ENCODE measurements at places on chromosomes 12 and 14.

DNA sequence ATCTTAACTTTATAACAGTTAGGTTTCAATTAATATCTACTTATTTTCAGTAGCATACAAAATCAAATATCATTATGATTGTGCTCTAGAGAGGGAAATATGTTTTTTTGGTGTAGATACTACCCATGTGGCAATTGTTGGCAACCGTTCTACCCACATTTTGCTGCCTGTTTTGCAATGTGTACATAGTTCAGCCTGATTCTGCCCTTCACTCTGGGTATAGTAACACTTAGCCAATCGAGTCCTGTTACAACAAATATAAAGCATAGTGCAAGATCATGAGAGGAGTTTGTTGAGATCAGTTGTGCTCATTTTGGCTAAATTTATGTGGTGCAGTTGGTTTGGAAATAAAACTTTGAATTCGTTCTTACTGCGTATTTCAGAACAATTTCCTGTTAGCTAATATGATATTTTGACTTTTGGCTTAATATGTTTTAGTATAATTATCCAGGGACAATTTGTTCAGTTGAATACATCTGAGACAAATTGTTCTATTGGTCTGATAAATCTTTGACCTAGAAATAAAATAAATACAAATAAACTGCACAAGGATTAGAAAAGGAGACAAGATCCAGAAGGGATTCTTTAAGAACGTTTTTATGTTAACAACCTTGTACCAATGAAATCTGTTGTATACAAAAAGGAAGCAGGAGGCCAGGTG, 76.9 kb downstream of the ATF7IP start:
- DNase-seq, result no peak

DNA sequence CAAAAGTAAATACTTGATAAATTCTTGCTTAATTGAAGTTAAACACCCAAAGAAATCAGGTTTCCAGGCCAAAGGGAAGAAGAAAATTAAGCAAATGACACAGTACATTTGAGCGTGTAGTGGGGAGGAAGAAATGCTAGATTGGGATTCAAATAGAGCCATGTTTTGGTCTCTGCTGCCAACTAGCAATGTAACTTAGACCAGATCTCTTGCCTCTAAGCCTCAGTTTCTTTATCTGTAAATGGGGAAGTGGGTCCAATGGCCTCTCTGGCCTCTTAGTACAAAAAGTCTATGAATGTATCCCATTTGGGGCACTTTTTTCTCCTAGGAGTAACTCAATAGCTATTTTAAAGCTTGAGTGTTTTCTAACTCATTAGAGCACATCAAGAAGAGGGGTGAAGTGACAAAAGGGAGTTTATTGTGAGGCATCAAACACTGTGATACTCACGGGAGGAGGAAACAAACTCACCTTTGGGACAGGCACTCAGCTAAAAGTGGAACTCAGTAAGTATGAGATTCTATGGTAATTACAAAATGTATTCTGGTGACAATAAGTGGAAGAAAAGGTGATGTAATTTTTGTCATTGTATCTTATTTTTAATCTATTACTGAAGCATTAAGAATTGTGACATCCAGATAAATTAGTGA, 55.8 kb downstream of the DAD1 start:
- DNase-seq, result no peak

DNA sequence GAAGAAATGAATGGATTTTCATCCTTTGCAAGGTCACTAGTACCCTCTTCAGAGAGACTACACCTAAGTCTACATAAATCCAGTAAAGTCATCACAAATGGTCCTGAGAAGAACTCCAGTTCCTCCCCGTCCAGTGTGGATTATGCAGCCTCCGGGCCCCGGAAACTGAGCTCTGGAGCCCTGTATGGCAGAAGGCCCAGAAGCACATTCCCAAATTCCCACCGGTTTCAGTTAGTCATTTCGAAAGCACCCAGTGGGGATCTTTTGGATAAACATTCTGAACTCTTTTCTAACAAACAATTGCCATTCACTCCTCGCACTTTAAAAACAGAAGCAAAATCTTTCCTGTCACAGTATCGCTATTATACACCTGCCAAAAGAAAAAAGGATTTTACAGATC, 40.8 kb downstream of the SPATA7 start:
- peak; percentile 5 for DNase-seq

DNA sequence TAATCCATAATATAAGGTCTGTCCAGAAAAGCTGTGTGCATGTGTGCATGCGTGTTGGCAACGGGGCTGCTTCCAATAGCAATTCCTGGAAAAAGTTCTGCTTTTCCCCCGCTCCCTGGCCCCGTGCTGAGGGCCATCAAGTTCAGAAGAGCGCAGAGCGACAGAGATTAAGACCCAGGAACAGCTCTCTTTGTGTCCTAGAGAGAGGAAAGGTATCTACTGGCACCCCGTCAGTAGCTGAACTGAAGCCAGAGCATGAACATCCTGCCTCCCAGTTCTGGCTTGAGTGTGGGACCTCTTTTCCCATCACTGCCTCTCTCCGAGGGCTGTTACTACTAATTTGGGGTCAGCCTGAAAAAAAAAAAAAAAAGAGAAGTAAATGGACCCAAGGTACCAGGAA, 15.5 kb downstream of the HDAC7 start:
- no peak for DNase-seq

All from non-pigmented ciliary epithelial cell (primary cell).